ENCODE measurements at places on chromosomes 6 and 20.

GRCh38 chr6:80163754-80164187 lies 57.3 kb downstream of the BCKDHB start:
- peak; percentile 50 for DNase-seq

GRCh38 chr20:50370036-50370566 lies 140.1 kb upstream of the PTPN1 start:
- no peak for DNase-seq

- no peak for DNase-seq
Measured at GRCh38 chr6:164085091-164086075, 670.9 kb downstream of the QKI start.

GRCh38 chr20:46220455-46221207 lies 87.7 kb downstream of the CDH22 start:
- no peak for DNase-seq

DNA sequence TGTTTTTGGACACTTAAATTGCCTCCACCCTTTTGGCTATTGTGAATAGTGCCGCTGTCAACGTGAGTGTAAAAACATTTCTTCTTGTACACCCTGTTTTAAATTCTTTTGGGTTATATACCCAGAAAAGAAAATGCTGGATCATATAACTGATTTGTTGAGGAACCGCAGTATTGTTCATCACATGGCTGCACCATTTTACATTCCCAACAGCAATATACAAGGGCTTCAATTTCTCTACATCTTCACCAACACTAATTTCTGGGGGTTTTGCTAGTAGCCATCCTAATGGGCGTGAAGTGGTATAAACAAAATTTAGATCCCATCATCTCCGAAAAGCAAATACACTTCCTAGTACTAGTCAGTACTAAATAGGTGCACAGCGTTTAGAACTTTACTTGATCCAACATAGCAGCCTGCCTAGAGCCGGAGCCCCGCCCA lies 579 bp upstream of the BPHL start:
- no peak for DNase-seq

DNA sequence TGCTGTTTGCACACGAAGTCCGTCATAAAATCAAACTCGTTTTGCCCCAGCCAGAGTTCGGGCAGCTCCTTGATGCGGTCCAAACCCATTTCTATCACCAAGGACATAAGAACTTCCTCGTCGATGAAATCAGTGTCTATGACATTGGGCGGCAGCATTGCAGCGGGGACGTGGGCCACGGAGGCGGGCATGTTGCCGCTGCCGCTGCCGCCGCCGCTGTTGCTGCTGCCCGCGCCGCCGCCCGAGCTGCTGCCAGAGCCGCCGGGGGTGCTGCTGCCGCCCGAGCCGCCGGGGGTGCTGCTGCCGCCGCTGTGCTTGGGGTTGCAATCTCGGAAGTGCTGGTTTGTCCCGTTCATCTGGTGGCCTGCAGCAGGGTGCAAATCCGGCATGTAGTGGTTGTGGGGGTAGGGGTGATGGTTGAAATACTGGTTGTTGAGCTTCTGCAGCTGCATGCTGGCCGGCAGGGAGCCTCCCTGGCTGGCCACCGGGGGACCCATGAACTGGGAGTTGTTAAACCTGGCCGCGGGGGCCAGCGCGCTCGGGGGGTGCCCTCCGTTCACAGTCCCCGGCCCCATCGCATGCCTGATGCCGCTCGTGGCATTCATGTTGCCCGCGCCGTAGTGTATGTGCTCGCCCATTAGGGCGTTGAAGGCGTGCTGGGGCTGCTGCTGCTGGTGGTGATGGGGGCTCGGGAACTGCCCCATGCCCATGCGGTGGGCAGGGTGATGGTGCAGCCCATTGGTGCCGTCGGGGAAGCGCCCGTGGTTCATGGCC lies 1.1 kb downstream of the CITED2 start:
- peak; percentile 63 for DNase-seq

GRCh38 chr6:98136333-98136732 lies 698.0 kb upstream of the POU3F2 start:
- DNase-seq, result no peak

DNA sequence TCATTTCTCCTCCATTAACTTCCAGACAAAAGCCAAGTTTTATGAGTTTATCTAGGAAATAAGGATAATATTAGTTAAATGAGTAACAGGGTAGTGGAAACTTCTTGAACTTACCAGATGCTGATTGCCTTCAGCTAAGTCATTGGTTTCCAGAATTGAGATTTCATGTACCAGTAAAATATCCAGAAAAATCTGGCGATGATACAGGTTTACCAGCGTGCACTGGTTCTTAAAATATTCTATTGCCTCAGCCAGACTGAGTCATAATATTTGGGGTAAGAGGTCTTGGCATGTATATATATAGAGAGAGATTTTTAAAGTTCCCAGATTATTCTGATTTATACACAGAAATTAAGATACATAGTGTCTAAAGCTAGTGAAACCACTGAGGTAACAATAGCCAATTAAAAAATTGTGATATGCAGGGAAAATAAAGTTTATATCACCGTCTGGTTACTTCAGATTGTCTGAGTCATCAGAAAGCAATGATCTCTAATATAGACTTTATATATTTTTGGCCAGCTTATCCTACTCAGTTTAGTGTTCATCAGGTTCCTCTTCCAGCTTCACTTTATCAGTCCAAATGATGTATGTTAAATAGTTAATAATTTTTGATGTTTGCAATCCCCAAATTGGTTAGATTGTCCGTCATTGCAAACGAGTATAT lies 39.5 kb upstream of the SDHAF4 start:
- DNase-seq, result no peak

DNA sequence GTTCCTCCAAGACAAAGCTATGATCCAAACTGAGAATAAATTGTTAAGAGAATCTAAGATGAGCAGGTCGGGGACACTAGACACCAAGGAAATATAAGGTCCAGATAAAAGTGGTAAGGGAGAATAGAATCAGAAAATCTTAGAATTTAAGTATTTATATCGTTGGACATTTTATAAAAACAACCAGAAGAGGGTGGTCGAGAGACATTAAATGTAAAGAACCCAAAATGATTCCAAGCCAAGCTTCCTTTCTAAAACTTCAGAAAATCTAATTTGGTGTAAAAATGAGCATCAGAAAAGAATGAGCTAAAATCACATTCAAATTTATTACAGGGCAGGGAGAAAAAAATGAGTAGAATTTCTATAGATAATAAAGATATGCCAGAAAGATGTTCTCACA lies 97.8 kb upstream of the OGFRL1 start:
- DNase-seq, result peak; percentile 22

GRCh38 chr6:5518936-5519491 lies 257.7 kb downstream of the FARS2 start:
- no peak for DNase-seq

DNA sequence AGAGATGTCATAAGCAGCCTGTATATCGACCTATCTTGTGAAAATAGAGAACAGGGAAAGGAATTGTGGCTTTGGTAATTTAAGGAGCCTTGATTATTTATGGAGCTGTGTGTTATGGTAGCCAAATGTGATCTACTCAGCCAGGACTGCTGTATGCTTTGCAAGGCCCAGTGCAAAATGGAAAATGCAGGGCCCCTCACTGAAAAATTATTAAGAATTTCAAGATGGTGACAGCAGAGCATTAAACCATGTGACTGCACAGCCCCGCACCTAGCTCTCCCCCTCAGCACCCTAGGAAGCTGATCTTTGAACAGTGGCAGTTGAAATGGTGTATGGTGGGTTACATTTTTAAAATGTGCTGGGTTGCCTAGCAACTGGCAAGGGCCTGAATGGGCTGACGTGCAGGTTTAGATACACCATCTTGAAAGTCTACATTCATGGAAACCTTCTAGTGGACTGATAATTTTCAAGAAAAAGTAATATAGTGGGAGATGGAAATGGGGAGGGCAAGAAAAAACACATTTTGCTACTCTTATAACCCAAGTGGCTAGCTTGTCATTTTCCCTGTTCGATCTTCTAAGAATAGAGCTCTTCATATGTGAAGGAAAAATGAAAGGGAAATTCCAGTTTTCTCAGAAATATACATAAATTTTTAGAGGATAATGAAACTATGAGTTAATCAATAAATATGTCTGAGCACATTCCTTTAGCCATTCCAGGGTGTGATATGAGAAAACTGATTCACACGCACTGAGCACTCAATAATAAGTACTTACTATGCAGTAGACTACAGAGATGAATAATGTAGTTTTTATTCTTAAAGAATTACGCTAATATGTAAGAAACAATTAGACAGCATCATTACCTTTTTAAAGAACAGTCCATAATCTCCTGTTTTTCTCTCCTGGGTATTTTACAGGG lies 208.0 kb downstream of the ARHGAP18 start:
- DNase-seq, result no peak

DNA sequence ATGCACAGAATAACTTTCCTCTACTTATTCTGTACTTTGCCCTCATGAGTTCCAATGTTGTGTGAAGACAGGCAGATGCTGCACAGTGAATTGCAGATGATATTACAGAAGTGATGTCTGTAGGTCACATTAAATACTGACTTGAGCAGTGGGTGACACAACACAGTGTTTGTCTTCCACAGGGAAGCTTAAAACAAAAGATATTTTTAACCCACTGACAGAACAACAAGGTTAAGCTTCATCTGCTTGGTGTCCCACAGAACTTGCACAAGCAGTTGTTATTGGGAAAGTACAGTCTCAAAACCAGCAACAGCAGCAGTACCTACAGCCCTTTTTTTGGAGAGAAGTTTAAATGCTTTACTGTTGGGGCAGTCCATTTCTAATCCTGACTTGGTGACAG lies 10.5 kb downstream of the SUMO4 start:
- no peak for DNase-seq

- DNase-seq, result no peak
Measured at GRCh38 chr20:62997417-62998035, 9.2 kb downstream of the BHLHE23 start.

DNA sequence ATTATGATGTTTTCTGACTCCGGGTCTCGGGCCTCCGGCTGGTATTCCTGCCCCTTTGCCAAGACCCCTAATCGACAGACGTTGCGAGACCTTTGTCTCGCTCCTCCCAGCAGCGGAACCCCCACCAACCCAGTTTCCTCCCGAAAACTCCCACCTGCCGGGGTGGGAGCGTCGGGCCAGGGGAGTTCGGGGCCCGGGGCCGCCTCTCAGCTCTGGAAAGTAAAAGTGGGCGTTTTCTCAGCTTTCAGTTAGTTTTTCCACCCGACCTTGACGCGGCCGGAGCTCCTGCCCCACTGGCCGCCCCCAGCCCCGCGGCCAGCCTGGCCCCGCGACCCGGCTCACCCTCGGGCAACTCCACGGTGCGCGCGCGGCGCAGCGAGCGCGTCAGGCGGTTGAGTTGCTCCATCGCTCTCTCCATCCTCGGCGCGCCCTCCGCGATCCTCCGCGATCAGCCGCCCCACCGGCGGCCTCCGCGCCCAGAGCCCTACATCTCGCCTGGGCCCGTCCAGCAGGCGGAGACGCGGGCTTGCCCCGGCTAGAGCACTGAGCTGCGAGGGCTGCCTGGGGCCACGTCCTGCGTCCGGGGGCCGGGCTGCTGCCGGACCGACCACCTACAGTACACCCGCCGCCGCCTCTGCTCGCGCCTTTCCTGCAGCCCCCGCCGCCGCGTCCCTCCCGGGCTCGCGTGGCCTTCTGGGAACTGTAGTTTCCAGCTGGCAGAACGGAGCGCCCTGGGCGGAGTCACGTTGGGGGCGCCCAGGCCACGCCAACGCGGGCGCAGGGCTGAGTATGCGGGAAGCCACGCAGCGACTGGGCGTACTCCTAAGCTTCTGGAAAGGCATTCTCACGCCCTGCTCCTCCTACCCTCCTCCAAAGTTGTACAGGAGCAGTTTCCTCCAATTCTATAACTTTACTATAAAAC lies at the start of gene HACE1:
HACE1 (minus strand) TSS at position 695 of the 922 bp plus-strand sequence; CDS start at position 418, 277 bp downstream.
- peak; percentile 87 for DNase-seq

DNA sequence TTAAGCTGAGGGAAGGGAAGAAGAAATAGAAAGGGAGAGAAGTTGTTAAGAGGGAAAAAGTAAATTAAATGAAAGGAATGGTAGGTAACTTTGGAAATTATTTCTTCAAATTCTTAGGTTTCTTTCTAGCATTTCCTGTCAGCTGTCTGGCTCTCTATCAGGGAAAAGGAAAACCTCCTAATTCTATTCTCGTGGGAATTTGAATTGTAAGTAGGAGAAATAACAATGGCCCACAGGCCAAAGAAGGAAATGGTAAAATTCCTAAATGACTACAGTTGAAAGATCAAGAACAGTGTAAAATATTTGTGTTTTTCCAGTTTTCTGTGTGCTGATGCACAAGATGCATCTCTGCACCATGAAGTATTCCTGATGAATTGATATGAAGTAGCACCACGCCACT lies 173.0 kb downstream of the IBTK start:
- DNase-seq, result no peak

- no peak for DNase-seq
Measured at GRCh38 chr6:170192905-170193304, 98.0 kb downstream of the DLL1 start.

- DNase-seq, result no peak
Measured at GRCh38 chr6:73506246-73506645, 14.6 kb downstream of the EEF1A1 start.

- no peak for DNase-seq
Measured at GRCh38 chr6:70110126-70111022, 192.5 kb downstream of the COL9A1 start.

- no peak for DNase-seq
Measured at GRCh38 chr6:170212051-170212756, 78.7 kb downstream of the DLL1 start.

DNA sequence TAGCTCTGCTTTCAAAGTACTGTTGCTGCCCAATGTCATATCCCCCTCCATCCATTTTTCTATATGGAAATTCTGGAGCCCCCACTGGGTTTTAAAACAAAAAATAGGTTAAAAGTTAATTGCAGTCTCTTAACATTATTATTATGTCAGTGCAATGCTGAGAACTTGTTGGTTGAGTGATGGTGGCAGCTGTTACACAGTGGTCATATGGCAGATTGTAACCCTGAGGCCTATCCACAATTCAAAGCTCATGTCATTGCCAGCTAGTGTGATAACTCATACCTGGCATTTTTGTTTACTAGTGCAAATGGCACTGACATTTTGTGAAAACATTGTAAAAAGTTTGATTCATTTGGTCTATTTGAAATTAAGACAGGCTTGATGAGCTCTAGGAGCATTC lies 305.7 kb upstream of the FLRT3 start:
- DNase-seq, result no peak

GRCh38 chr6:155444120-155444917 lies 11.3 kb downstream of the NOX3 start:
- DNase-seq, result no peak

- no peak for DNase-seq
Measured at GRCh38 chr20:35344354-35344837, 52.2 kb upstream of the FAM83C start.

DNA sequence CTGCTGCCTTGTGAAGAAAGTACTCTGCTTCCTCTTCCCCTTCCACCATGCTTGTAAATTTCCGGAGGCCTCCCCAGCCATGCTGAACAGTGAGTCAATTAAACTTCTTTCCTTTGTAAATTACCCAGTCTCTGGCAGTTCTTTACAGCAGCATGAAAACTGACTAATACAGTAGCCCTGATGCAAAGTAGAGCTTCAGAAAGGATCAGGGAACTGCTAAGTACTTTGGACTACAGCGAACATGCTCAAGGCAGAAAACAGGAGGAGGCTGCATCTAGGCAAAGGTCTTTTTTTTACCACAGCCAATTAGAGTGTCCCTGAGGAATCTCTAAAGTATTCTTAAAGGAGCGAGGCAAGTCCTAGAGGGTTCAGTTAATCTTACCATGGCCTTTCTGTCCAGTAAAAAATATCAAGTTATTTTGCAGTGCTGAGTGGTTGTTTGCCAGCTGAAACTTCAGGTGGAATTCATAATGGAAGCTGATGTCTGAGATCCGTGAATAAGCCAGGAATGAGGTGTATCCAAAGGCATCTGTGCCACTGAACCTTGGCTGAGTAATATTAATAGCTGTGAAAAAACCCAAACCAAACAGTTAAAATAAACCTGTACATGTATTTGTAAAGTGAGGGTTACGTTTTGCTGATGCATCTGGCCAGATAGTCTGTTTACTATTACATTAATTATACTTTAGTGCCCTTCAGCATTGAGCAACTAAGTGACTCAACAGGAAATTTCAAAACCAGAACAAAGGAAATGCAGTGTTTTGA lies 170.4 kb downstream of the PHF3 start:
- no peak for DNase-seq

Measured in MM.1S (cell line).